ENCODE measurements at places on chromosomes 3 and 15.

DNA sequence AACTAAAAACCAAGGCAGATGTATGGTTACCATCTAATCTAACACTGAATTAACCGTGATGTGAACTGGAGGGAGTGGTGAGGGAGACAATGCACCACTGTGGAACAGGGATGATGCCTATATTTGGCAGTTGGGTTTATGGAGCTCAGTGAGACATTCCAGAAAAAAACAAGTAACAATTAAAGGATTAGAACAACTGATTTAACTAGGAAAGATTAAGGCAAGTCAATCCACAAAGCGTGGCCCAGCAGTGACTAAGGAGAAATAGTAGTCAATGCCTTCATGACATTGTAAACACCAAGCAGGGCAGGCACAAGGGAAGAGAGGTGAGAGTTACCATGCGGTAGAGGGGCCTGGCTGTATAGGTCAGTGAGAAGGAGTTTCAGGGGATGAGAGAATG lies 38.1 kb downstream of the CHAC1 start:
- no peak for DNase-seq

- DNase-seq: no peak
Observed at GRCh38 chr3:98782824-98783500, 19.8 kb downstream of the ST3GAL6 start.

GRCh38 chr15:96720656-96721055 lies 390.2 kb downstream of the NR2F2 start:
- DNase-seq: no peak

- DNase-seq: no peak
Observed at GRCh38 chr3:149145974-149146373, 16.5 kb downstream of the HPS3 start.

GRCh38 chr3:126684218-126684751 lies 19.8 kb upstream of the CHCHD6 start:
- DNase-seq: no peak

- no peak for DNase-seq
Observed at GRCh38 chr3:72411126-72411525, 437.1 kb downstream of the SHQ1 start.

DNA sequence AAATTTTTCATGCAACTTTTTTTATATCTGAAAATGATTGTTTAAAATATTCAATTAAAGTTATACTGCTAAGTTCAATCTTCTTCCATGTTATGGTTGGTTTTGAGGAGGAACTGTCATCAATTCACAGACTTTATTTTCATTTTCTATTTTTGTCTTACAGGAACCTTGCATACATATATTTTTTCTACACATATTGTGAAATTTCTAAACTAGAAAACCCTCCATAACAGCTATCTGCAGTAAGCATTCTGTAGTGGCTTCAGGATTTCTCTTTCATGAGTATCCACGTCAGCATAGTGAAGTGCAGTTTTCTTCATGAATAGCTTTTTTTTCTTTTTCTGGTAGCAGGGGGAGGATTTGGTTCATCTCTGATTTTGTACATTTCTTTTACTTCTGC lies 48.2 kb downstream of the ATR start:
- DNase-seq: no peak

- DNase-seq: no peak
Observed at GRCh38 chr3:57972531-57973111, 35.6 kb upstream of the FLNB start.

DNA sequence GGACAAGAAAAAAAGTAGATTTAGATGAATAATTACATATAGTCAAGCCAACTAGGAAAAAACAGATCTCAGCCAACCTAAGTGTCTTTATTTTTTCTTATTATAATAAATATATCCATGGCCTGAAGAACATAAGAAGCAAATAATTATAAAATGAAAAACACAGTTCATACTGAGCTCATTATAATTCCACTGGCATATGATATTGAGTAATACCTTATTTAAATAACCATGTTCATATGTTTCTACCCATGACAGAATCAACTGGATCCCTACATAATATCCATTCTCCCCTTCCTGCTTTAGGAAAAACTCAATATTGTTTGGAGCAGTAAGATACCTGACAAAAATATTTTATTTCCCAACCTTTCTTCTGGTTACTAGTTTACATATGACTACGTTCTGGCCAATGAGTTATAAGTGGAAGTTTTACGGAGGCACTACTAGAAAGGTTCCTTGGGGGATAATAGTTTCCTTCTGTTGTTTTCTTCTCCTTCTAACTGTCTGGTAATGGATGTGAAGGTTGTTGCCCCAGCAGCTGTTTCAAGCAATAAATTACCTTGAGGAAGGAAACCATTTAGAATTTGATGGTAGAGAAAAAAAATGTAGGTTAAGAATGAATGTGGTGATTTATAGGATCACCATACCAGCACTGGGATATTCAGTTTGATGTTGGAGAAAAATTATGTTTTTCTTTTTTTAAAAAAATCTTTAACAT lies 184.1 kb upstream of the MBNL1 start:
- no peak for DNase-seq
